ENCODE measurements at places on chromosomes 5 and 9. TPM values are rescaled to one million over a fixed set of nuclear protein-coding genes. Genes with fewer than 3 reads are reported as not detected.

ZBED3 gene
- 11.7 TPM for total RNA-seq

PCDHB16 gene
- 7.4 TPM for total RNA-seq

IRX2 gene
- total RNA-seq = 0.27 TPM

- no peak for DNase-seq
- H3K4me3 ChIP-seq = no peak overlapping the region
- no peaks in the 10 kb centered on the region for H3K36me3 ChIP-seq
Observed at GRCh38 chr5:137448868-137449267, 50.3 kb downstream of the SPOCK1 start.

DNA sequence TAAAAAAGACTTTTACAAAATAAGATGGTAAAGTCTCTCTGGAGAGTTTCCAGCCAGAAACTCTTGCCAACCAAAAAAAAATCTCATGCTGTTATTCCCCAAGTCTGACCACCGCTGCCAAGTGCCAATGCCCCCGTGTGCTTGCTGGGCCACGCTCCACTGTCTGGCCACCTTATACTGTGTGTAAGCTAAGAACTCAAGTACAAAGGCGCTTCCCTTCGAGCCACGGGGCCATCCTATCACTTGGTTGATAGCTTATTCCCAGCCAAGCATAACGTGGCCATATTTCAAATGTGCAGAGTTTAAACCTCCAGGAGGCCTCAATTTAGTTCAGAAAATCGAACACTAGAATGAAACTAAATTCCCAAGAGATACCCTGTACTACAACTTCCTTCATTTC, 36.0 kb downstream of the ROR2 start:
- no peak overlapping the region for H3K27ac ChIP-seq
- DNase-seq = no peak
- no peaks in the 10 kb centered on the region for H3K27me3 ChIP-seq
- no peak overlapping the region for H3K4me3 ChIP-seq

DNA sequence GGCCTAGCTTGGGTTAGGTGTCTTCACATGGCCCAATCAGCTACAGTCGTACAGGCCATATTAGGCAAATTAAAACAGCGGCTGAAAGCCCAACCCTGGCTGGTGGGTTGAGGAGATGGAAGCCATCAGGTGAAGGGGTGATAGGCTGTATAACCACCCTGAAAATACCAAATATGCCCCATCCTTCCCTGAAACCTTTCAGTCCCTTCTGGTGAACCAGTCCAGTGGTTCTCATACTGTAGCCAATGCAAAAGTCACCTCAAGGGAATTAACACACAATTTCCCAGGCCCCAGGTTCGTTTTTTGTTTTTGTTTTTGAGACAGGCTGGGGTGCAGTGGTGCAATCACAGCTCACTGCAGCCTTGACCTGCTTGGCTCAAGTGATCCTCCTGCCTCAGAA, 19.8 kb upstream of the KCNV2 start:
- H3K36me3 ChIP-seq = no peaks in the 10 kb centered on the region
- H3K4me1 ChIP-seq = no peaks in the 10 kb centered on the region
- no peak overlapping the region for H3K27ac ChIP-seq
- no peak overlapping the region for H3K4me3 ChIP-seq

All from aorta (tissue), 5 donors.